ENCODE measurements at places on chromosomes 11 and 22.
A peak's percentile ranks its signal among the peaks of the same experiment; 100 is the strongest.

DNA sequence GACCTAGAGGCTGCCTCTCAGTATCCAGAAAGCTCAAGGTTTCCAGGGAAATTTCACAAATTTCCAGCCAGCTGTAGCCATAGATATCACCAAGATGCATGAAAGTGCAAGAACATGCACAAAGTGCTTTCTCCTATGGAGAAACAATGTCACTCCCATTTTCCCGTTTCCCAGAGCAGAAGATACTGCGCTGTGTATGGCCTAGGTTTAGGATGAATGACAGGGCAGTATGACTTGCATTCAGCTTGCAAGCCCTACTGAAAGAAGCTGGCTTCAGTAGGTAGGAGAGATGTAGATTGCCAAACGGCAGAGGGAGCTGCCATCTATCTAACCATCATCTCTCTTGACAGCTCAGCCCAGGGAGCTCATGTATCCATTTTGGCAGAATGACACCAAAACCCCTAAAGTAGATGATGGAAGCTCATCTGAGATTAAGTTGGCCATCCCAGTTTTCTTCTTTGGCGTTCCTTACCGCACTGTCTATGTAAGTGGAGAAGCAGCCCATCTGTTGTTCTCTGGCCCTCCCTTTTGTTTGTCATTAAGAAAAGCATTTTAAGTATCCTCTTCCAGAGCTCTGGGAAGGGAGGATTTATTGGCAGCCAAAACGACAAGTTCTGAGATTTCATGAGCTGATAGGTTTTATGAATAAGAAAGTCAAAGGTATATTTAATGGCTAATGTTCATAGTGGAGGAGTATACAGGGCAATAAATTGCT is 4.6 kb downstream of the TECTA start:
- no peak for DNase-seq

DNA sequence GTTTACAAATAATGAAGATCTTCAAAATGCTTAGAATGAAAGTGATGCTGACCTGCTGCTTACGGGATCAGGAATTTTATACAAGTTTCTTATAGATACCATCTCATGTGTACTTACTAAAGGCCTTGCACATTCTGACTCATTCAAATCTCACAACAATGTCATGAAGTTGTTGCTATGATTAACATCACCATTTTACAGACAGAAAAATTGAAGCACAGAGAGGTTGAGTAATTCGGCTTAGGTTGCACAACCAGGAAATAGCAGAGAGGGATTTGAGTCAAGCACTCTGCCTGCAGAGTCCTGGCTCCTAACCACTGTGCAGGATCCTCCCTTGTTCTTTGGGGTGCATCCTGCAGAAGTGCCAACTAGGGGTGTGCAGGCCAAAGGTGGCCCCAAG is 471.9 kb downstream of the MIAT start:
- DNase-seq = peak; percentile 87

DNA sequence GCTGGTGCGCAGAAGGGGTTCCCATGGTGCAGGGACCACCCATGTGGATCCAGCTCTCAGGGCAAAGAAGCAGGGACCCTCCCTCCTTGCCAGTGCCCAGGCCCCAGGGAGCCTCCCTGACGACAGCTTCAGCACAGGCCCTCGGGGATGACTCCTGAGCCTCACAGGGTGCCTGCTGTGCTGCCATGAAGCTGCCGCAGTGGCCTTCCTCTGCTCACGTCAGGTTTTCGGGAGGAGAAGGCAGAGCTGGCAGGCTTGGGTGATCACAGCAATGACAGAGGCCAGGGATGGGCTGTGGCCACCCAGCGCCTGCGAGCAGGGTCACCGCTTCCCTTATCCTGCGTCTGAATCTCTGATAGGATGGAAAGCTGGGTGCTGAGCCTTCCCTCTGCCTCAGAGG is 276.2 kb downstream of the BRD1 start:
- no peak for DNase-seq

GRCh38 chr22:43658823-43659222 is 153.3 kb downstream of the EFCAB6 start:
- no peak for DNase-seq

- DNase-seq = no peak
Observed at GRCh38 chr11:17601256-17601671, 54.2 kb downstream of the OTOG start.

DNA sequence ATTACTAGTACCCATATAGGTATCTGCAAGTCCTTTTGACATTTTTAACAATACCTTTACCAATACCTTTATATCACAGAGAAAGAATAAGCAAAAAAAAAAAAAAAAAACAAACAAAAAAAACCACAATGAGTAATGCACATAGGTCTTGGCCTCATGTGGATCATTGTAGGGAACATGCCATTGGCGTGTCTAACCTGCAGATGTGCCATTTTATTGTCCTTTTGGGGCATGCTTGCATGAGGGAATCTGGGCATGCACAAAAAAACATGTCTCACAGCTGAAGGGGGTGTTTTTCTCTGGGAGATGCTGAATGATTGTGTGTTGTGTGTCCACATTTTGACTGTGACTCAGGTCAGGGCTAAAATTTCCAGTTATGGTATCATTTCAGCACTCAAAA is 361.6 kb downstream of the GUCY1A2 start:
- DNase-seq = no peak

DNA sequence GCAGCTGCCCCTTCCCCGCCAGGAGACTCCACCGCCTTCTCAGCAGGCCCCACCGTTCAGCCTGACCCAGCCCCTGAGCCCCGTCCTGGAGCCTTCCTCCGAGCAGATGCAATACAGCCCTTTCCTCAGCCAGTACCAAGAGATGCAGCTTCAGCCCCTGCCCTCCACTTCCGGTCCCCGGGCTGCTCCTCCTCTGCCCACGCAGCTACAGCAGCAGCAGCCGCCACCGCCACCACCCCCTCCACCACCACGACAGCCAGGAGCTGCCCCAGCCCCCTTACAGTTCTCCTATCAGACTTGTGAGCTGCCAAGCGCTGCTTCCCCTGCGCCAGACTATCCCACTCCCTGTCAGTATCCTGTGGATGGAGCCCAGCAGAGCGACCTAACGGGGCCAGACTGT is 42.6 kb downstream of the PPP2R1B start:
- no peak for DNase-seq

DNA sequence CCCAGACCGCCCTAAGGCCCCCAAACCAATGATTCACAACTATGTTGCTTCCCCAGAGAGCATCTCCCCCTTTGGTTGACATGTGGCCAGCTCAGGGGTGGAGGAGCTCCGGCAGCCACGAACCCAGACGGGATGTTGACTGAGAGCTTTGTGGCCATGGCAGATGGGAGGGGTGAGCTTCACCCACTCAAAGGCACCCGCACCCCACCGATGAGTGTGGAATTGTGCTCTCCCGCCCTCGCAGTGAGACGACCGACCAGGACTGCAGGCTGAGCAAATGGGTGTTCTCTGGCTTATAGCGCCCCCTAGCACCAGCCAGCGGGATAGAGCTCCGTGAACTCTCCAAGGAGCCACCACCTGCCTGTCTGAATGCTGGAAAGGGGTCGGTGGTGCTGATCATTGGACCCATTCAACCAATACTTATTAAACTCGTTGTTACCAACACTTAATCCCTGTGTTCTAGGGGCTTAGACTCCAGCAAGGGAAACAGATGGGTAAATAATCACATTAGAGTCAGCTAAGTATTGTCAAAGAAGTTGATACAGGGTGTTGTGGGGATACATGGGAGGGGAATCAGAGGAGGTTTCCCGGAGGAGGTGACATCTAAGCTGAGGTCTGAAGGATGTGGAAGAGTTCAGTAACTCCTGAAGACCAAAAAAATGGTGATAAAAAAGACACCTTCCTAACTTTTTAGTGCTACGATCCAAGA is 4.5 kb upstream of the TIMP3 start:
- DNase-seq = no peak

GRCh38 chr11:71298761-71299181 is 46.4 kb upstream of the SHANK2 start:
- DNase-seq = no peak

GRCh38 chr11:85863855-85864254 is 8.7 kb downstream of the CCDC83 start:
- no peak for DNase-seq

Measured in trophoblast cell (in vitro differentiated cells and primary cell).